HCT116 (cell line): ENCODE measurements at places on chromosomes 5 and 9. TPM values are rescaled to one million over a fixed set of nuclear protein-coding genes. Genes with fewer than 3 reads are reported as not detected.

DNA sequence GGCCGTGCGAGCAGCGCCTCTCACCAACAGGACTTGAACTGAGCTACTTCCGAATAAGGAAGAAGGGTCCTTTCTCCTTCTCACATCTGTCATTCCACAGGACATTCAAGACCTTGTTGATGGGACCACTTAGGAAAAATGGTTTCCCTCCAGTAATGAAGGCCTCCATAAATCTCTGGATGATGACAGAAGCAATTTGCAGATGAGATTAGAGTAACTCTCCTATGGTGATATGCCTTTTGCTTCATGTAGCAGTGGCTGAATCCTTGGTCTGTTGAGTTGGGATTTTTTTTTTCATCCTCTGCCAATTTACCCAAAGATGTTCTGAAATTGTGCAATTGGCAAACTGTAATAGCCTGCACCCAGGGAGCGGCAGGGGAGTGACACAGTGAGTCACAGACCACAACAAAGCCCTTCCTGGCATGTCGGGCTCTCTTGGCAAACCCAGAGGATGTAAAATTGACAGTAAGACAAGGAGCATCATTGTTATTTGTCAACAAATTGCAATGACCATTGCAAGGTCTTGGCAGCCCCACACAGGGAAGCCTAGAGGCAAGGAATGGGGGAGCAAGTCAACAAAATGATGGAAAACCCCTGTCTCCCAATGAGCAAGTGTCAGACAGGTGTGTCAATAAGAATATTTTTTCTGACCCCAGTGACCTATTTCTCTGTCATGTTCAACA is 275.9 kb downstream of the ACTL7B start:
- H3K4me3 ChIP-seq: no peak overlapping the region
- peak; percentile 95 for DNase-seq
- no peak overlapping the region for H3K27ac ChIP-seq
- no peaks in the 10 kb centered on the region for H3K36me3 ChIP-seq
- peaks cover 72% of the 10 kb centered on the region for H3K27me3 ChIP-seq
- H3K4me1 ChIP-seq: peaks cover 8% of the 10 kb centered on the region; the same call in 1 of the 2 replicates

DNA sequence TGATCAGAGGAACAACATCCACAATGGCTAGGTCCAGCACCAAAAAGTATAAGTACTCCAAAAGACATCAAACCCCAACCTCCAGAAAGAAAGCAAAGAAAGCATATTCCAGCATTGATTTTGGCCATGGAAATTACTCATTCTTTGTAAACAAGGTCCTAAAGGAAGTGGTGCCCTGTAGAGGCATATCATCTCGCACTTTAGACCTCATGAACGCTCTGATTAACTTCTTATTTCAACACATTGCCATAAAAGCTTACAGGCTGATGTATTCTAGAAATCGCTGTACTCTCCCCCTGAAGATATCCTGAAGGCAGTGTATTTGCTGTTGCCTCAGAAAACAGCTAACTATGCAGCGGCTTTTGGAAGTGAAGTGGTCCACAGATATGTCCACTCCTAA is 82.7 kb upstream of the TNPO1 start:
- no peaks in the 10 kb centered on the region for H3K36me3 ChIP-seq
- no peak overlapping the region for H3K27ac ChIP-seq
- DNase-seq: no peak
- H3K4me3 ChIP-seq: no peak overlapping the region

DNA sequence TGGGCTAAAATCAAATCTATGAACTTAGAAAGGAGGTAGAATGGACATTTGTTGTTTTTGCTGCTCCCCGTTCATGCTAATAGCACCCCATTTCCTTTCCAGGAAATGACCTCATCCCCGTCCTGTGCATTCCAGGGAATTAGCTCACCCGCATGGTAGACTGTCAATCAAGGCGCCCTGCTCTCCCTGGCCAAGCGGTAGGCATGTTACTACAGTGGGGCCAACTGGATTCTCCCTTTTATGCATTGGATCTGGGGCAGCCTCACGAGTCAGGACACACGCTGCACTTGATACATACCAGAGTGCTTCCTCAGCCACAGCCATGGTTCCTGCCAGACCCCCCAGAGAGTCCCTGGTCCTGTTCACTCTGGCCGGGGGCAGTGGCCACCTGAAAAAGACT is 111.0 kb upstream of the PTCH1 start:
- H3K4me3 ChIP-seq: no peak overlapping the region
- no peak for DNase-seq
- no peak overlapping the region for H3K27ac ChIP-seq
- peaks cover 7% of the 10 kb centered on the region for H3K4me1 ChIP-seq
- no peaks in the 10 kb centered on the region; the same call in 1 of the 2 replicates for H3K27me3 ChIP-seq

DNA sequence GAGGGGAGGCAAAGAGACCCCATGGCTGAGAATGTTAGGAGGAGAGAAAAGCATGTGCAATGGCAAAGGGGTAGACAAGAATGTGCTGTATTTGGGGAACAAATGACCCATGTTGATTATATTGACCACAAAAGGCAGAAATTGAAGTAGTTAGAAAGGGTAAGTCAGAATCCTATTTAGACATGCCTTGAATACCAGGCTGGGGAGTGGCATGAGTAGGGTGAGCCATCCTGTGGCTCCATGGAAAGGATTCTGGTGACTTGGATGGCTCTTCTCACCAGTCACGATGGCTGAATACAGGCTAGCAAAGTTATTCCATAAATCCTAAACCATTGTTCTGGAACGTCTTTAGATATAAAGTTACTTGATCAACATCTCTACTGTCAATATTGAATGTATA is 73.4 kb upstream of the MEF2C start:
- no peak overlapping the region for H3K4me3 ChIP-seq
- peaks cover 10% of the 10 kb centered on the region; the same call in 1 of the 2 replicates for H3K4me1 ChIP-seq
- H3K27me3 ChIP-seq: no peaks in the 10 kb centered on the region
- no peak for DNase-seq

- H3K27me3 ChIP-seq: no peaks in the 10 kb centered on the region
- no peaks in the 10 kb centered on the region for H3K36me3 ChIP-seq
- H3K27ac ChIP-seq: no peak overlapping the region
Observed at GRCh38 chr5:96173366-96173765, 211.7 kb upstream of the ELL2 start.

DNA sequence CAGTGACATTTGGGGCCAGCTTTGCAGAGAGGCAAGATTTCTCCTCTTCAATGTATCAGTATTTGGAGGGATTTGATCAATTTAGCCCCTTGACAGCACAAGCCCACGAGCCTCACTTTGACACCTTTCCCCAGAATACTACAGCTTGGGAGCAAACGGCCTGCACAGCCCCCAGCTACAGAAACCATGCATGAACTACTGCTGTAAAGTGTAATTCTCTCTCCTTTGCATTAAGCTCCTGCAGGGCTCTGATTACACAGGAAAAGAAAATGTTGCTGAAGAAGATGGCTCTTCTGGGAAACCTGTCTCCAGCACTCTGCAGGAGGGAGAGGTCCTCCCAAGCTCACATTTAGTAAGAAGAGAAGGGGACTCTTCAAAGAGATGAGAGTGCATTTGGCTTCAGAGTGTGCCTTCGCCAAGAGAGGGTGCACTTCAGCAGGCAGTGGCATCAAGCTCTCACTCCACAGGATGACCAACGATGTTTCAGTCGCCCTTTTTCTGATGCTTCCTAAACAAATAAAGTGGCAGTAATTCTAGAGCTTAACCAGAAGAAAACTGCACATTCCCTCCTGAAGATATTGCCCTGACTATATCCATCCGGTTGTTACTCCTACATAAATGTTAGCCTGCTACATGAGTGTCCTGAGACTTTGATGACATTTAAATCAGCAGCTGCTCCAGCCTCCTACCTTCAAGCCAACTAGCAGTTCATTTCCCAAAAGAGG is 272.2 kb downstream of the AUH start:
- H3K27ac ChIP-seq: no peak overlapping the region
- no peak for DNase-seq
- no peak overlapping the region for H3K4me3 ChIP-seq
- no peaks in the 10 kb centered on the region for H3K27me3 ChIP-seq
- H3K36me3 ChIP-seq: no peaks in the 10 kb centered on the region

- DNase-seq: no peak
- no peaks in the 10 kb centered on the region for H3K4me1 ChIP-seq
- no peak overlapping the region for H3K4me3 ChIP-seq
- no peaks in the 10 kb centered on the region for H3K36me3 ChIP-seq
Observed at GRCh38 chr5:139823757-139824355, 28.2 kb downstream of the PSD2 start.

DNA sequence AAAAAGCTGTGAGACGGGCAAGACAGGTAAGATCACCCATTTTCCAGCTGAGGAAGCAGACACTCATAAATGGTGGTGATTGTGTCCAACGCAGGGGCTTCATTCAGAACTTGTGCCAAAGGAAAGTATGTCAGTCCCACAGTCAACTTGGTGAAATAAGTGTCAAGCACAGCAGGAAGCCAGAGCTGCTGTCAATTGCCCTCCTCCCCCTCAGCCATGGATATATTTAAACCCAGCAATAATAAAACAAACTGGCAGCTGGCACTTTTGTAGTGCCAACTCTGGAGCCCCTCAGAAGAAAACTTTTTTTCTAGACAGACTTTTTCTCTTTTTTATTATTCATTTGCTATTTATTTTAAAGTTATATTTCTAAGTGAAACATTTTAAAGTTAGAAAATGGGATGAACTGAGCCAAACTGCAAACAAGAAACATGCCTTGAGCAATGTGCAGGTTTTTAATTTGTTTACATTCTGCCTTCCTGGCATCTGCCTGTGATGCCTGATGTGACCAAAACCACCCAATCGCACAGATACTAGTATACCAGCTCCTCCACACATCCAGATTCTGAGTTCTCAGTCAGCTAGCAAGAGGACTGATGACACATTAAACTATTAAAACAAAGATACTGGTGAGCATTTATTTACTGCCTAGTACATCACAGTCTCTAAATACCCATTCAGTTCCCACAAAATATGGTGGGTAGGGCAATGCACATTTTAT is 17.0 kb downstream of the DMAC1 start:
- no peaks in the 10 kb centered on the region for H3K4me1 ChIP-seq
- no peak overlapping the region for H3K4me3 ChIP-seq
- H3K27me3 ChIP-seq: no peaks in the 10 kb centered on the region
- no peak for DNase-seq

DNA sequence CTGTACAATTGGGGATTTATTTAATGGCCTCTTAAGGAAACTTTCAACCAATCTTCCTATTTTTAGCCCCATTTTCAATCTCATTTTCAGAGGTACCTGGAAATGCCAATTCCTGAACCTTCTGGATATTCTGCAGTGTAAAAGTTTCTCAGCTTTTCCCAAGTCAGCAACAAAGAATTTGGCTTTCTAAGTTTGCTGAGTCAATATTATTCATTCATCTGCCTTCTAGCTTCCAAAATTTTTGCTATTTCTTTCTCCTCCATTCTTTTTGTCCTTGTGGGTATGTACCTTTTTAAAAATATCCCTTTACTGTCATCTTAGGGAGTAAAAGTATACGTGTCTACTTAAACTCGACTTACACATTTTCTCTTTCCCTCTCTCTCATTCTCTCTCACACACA is 25.7 kb downstream of the CETN3 start:
- H3K36me3 ChIP-seq: no peaks in the 10 kb centered on the region
- H3K4me3 ChIP-seq: no peak overlapping the region
- no peaks in the 10 kb centered on the region for H3K4me1 ChIP-seq
- H3K27me3 ChIP-seq: no peaks in the 10 kb centered on the region

GRCh38 chr5:142192286-142193113 is 83.9 kb downstream of the NDFIP1 start:
- no peak overlapping the region for H3K4me3 ChIP-seq
- H3K27me3 ChIP-seq: no peaks in the 10 kb centered on the region
- no peaks in the 10 kb centered on the region for H3K4me1 ChIP-seq
- H3K27ac ChIP-seq: no peak overlapping the region

DNA sequence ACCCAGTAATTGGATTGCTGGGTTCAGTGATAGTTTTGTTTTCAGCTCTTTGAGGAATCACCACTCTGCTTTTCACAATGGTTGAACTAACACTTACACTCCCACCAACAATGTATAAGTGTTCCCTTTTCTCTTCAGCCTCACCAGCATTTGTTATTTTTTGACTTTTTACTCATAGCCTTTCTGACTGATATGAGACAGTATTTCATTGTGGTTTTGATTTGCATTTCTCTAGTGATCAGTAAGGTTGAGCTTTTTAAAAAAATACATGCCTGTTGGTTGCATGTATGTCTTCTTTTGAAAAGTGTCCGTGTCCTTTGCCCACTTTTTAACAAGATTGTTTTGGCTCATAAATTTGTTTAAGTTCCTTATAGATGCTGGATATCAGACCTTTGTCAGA is 185.7 kb upstream of the CCNH start:
- DNase-seq: no peak
- H3K4me1 ChIP-seq: no peaks in the 10 kb centered on the region
- no peak overlapping the region for H3K4me3 ChIP-seq
- no peak overlapping the region for H3K27ac ChIP-seq

GRCh38 chr9:88587885-88588649 is 53.1 kb downstream of the NXNL2 start:
- no peak for DNase-seq
- no peaks in the 10 kb centered on the region for H3K36me3 ChIP-seq
- peaks cover 12% of the 10 kb centered on the region; the same call in 1 of the 2 replicates for H3K4me1 ChIP-seq
- H3K27ac ChIP-seq: no peak overlapping the region
- H3K27me3 ChIP-seq: no peaks in the 10 kb centered on the region; the same call in 1 of the 2 replicates

- no peak for DNase-seq
- no peak overlapping the region for H3K27ac ChIP-seq
Observed at GRCh38 chr5:7638456-7638855, 212.5 kb downstream of the CFAP90 start.

GRCh38 chr9:76957258-76957657 is 51.3 kb upstream of the PRUNE2 start:
- H3K4me3 ChIP-seq: no peak overlapping the region
- H3K4me1 ChIP-seq: no peaks in the 10 kb centered on the region
- H3K27me3 ChIP-seq: no peaks in the 10 kb centered on the region
- no peak overlapping the region for H3K27ac ChIP-seq
- no peaks in the 10 kb centered on the region for H3K36me3 ChIP-seq

- no peak for DNase-seq
- no peak overlapping the region for H3K27ac ChIP-seq
- no peaks in the 10 kb centered on the region for H3K36me3 ChIP-seq
- no peaks in the 10 kb centered on the region for H3K27me3 ChIP-seq
- H3K4me1 ChIP-seq: no peaks in the 10 kb centered on the region
Observed at GRCh38 chr5:77761606-77762005, 14.5 kb downstream of the TBCA start.

- no peaks in the 10 kb centered on the region for H3K4me1 ChIP-seq
- no peak overlapping the region for H3K4me3 ChIP-seq
- no peaks in the 10 kb centered on the region for H3K36me3 ChIP-seq
- no peak for DNase-seq
- H3K27me3 ChIP-seq: peaks cover 13% of the 10 kb centered on the region; the same call in 1 of the 2 replicates
Observed at GRCh38 chr5:67875601-67876000, 340.0 kb upstream of the PIK3R1 start.

- peak; percentile 4 for DNase-seq
- no peaks in the 10 kb centered on the region for H3K36me3 ChIP-seq
- no peaks in the 10 kb centered on the region for H3K27me3 ChIP-seq
- H3K4me3 ChIP-seq: peak overlapping the region; percentile 27
Observed at GRCh38 chr5:115461093-115461492, 83.5 kb downstream of the FEM1C start.

GRCh38 chr9:92645041-92645440 is 24.9 kb downstream of the IPPK start:
- peaks cover 20% of the 10 kb centered on the region for H3K36me3 ChIP-seq
- no peaks in the 10 kb centered on the region for H3K4me1 ChIP-seq
- DNase-seq: no peak
- no peaks in the 10 kb centered on the region for H3K27me3 ChIP-seq

Gene PAPPA
- total RNA-seq: 0.05 TPM

Gene GRXCR2
- total RNA-seq: not detected

Gene CD72
- 1.6 TPM for total RNA-seq

Gene FBP2
- not detected for total RNA-seq

Gene PLEKHG4B
- 0.02 TPM for total RNA-seq

Gene C9orf78
- 41.4 TPM for total RNA-seq
